Epithelial cell of umbilical artery (primary cell): ENCODE measurements at places on chromosomes 12 and 14. TPM values are rescaled to one million over a fixed set of nuclear protein-coding genes. Genes with fewer than 3 reads are reported as not detected.

Gene COX8C
- not detected in 2 replicates for total RNA-seq

Gene TCL1B
- not detected in 2 replicates for total RNA-seq

Gene RAN
- 593 and 1,314 TPM in 2 replicates for total RNA-seq

Gene SLC6A15
- total RNA-seq, result 0.65 and 2.1 TPM in 2 replicates

Gene TGFB3
- 0.91 and 1.3 TPM in 2 replicates for total RNA-seq

Gene ASB2
- not detected in 2 replicates for total RNA-seq

Gene PLBD1
- total RNA-seq, result under 0.01 TPM in 1 of 2 replicates, not detected in the other

Gene PPFIA2
- total RNA-seq, result 0.32 TPM in 1 of 2 replicates, not detected in the other

Gene RTN1
- 0.61 and 0.65 TPM in 2 replicates for total RNA-seq

Gene GLT1D1
- not detected in 2 replicates for total RNA-seq

Gene MUCL1
- not detected in 2 replicates for total RNA-seq

Gene INTS13
- total RNA-seq, result 52.6 and 57.8 TPM in 2 replicates
